Stimulated activated CD8-positive, alpha-beta memory T cell treated with anti-CD3 and anti-CD28 coated beads, Interleukin-2, amount 100 ng/mL, for 1 hour (primary cell): ENCODE measurements at places on chromosomes 11 and 22.

- no peak for DNase-seq
Measured at GRCh38 chr11:33479231-33479630, 221.4 kb downstream of the C11orf91 start.

GRCh38 chr11:2093575-2094353 is 45.4 kb downstream of the IGF2 start:
- DNase-seq = no peak

- no peak for DNase-seq
Measured at GRCh38 chr11:83819931-83820549, 533.9 kb upstream of the CCDC90B start.

DNA sequence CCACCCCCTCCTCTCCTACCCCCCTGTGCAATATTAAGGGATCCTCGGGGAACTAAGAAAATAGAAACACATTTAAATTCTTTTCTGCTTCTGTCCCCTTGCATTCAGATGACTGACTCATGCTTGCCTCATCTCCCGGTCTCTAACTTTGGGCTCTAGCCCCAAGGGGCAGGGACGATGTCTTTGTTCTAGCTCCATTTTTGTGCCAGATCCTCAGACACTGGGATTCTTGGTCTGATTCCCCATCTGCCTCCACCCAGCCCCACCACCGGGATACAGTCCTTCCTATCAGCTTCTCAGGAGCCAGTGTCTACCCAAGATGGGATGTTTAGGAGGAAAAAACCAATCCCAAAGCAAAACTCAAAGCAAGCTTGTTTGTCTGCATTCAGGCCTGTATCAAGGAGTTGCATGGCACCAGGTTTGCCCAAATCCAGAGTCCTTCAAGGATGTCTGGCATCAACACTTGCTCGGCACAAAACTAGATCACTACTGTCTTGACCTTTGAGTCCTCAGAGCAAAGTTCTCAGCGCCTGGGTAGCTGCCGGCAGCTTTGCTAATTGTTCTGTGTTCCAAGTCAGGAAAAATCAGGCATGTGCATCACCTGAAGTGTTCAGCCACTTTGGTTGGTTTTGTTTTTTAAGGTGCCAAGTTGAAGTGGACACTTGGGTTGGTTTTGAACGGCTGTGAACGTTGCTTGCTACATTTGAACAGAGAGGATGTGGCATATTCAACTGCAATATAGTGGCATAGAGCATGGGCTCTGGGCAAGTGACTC is 212.8 kb downstream of the DSCAML1 start:
- DNase-seq = no peak

DNA sequence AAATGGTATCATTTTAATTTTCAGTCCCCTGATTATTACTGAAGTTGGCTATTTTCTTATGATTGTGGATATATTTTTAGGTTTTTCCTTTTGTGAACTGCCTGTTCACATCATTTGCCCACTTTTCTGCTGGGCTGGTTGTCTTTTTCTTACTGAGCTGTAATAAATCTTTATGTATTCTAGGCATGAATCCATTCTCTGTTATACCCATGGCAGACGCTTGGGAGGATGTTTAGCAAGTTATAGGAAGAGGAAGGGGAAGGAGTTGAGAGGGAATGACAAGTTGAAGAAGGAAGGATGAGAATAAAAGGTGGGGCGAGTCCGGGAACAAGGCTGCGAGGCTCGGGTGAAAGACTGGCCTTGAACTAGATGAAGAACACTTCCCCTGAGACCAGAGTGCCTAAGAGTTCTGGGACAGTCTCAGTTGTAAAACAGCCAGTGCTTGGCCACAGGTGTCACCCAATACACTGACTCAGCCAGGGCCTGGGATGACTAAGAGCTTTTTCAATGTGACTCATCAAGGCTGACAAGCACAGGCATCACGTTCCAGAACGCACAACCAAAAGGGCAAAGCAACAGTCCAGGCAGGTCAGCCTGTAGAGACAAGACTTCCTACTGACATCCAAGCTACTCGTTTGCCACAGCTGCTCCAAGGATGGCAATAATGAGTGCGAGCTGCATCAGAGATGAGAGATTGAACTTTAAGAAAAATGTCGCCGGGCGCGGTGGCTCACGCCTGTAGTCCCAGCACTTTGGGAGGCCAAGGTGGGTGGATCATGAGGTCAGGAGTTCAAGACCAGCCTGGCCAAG is 35.2 kb downstream of the LRFN4 start:
- DNase-seq = no peak

DNA sequence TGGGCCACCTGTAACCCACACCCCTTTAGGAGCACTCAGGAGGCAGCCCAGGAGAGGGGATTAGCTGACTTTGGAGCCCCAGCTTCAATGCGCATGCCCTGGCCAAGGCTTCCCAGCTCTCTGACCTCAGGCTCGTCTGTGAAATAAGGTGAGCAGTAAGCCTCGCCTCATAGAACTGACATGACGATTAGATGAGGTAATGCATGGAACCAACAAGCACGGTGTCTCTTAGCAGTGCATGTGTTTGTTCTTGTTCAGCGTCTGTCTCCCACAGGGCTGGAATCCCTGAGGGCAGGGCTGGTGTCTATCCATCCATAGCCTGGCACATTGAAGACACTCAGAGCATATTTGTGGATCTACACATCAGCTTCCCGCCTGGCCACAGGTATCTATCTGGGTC is 415.4 kb downstream of the MN1 start:
- no peak for DNase-seq

DNA sequence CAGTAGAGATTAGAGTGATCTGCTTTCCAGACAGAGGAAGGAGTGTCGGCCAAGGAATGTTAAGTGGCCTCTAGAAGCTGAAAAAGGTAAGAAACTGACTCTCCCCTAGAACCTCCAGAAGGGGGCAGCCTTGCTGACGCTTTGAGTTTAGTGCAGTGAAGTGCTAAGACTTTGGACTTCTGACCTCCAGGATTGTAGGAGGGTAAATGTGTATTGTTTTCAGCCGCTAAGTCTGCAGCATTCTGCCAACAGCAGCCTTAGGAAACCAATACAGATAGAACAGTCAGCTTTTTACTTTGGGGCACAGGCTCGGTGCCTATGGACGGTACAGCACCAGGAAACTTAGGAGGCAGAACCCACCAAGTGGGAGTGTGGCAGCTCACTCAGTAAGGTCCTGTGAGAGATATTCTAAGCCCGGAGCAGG is 3.6 kb upstream of the TBC1D22A start:
- DNase-seq = no peak

GRCh38 chr11:63882555-63883242 is 34.3 kb downstream of the RCOR2 start:
- DNase-seq = no peak

DNA sequence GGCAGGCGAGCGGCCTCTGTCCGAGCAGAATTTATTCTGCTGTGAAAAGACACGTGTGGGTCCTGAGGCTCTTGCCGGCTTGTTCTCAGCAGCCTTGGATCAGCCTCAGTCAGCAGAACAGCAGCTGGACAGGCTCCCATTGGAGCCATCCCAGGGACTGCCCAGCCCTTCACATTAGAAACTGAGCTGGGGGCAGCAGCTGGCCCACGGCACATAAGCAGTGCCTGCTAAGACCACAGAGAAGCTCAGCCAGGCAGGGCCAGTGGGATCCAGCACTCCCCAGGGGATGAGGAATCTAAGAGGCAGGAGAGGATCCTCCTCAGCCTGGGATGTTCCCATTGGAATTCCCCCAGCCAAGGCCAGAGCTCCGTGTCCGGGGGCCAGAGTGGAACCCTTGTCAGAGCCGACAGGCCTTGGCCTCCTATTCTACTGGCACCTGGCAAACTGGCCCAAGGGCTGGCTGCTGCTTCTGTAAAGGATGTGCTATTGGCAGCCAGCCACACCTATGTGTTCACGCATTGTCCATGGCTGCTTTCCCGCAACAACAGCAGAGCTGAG is 18.2 kb downstream of the RTN4R start:
- no peak for DNase-seq

GRCh38 chr11:41982975-41983374 is 523.5 kb upstream of the LRRC4C start:
- no peak for DNase-seq

DNA sequence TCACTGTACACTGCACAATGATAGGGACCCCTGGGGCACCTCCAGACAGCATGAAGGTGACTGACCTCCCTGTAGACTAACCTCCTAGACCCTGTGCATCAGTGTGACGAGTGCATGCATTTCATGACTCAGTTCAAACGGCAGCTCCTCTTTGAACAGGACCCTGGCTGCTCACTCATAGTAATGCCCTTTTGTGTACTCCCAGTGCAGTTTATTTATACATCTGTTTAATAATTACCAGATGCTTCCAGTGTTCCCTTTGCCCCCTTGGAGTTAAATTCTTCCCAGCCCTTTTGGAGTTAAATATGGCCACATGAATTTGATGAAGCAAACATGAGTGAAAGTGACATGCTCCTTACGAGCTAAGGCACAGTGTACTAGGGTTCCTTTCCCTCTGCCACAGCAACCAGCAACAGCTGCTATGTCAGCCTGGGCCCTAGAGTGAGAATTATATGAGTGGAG is 72.4 kb downstream of the PANX1 start:
- no peak for DNase-seq

DNA sequence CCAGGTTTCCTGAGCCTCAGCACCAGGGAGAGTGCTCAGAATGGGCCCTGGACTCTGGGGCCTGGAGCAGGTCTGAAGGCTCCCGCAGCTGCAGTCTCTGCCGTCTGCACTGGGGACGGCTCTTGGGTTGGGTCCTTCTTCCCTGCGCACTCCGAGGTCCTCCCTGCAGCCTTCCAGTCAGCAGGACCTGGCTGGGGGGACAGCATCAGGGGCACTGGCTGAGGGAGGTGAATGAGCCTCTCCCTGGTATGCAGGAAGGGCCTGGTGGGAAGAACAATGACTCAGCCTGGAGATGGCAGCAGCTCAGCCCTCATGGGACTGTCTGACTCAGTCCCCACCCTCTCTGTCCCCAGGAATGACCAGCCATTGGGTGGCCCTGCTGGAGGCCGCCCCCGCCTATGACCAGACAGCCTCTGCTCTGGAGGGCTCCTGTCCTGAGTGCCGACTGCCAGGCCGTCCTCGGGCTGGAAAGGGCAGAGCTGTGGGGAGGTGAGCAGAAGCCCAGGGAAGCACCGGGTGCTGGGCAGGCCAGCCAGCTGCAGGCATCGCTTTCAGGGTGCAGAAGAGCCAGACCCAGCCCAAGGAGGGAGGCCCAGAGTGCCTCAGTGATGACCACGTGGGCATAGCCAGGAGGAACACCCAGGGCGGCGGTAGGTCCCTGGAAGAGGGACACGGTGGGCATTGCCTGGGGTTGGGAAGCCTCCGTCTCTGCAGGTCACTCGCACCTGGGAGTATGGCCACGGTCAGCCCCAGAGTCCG is 455.0 kb downstream of the BRD1 start:
- DNase-seq = no peak

- DNase-seq = no peak
Measured at GRCh38 chr22:11307998-11308397, 4220.0 kb upstream of the OR11H1 start.

GRCh38 chr11:15947681-15948648 is 408.4 kb downstream of the SOX6 start:
- no peak for DNase-seq

- DNase-seq = no peak
Measured at GRCh38 chr11:38305682-38306081, 1707.6 kb upstream of the RAG2 start.

DNA sequence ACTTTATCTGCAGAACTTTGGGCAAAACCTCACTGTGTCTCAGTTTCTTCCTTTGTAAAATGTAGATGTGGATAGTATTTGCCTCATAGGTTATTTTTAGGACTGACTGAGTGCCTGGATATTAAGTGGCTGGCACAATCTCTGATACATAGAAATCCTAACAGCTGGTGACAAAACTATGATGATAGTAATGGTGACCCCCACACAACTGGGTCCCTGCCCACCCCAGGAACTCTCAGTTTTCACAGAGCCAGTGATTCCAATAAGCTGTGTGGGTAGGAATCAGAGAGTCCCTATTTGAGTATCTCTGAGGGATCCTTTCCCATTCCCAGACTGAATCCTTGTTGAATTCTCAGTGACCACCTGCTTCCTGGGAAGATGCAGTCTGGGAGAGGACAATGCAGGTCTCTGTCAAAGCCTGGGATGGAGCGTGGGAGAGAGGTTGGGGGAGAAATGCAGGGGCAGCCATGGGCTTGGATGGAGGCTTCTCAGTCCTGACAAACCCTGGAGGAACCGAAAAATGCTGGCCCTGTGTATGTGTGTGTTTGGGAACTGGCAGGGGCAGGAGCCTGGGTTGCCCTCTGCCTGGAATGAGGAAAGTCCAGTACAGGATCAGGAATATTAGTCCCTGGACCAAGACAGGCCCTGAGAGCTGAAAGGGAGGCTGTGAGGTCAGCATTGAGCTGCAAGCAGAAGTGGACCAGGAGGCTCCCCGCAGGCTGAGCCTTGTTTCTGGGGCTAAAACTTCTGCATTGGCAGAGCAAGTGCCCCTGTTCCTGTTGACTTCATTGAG is 6.1 kb upstream of the P2RY6 start:
- no peak for DNase-seq

- DNase-seq = no peak
Measured at GRCh38 chr11:104343578-104343977, 179.6 kb upstream of the PDGFD start.

DNA sequence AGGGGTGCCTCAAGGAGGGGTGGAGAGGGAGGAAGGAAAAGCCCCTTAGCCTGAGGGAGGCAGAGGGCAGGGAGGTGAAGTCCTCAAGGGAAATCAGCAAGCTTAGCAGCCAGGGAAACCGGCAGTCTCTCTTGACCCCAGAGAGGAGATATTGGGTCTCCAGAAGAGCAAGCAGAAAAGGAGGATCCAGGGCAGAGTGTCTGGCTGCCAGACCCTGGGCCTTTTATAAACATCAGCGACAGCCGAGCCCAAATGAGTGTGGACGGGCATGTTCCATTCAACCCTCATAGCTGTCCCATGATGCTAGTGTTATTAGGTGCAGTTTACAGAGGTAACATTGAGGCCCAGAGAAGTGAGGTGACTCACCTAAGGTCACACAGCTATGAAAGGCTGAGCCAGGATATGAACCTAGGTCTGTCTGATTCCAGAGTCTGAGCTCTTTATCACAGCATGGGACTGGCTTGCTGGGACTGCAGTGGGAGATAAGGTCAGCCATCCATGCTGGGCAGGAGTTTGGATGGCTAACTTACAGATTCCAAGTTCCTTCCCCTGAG is 9.3 kb downstream of the PRDM11 start:
- no peak for DNase-seq

- DNase-seq = no peak
Measured at GRCh38 chr22:48238284-48238915, 1476.0 kb downstream of the TBC1D22A start.

- no peak for DNase-seq
Measured at GRCh38 chr11:92340839-92341238, 116.2 kb downstream of the FAT3 start.

DNA sequence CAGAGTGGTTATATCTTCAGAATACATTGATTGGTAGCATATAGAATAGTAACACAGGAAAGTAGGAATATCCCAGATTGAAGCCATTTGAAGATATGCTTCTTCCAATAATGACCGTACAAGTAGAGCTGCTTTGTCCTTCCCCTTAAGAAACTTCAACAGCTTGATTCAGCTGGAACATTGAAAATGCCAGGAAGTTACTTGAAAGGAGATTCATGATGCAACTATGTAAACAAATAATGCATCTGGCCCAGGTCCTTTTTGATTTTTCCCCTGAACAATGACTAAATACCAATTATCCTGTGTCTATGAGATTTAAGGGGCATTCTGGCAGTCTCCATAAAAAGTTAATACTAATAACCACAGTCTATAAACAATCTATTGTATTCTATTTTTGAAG is 3.0 kb downstream of the DKK3 start:
- no peak for DNase-seq

- no peak for DNase-seq
Measured at GRCh38 chr11:93340223-93340622, 9.7 kb downstream of the DEUP1 start.

GRCh38 chr11:13120691-13121090 is 111.6 kb downstream of the RASSF10 start:
- no peak for DNase-seq
